Liver (tissue), 10 donors: ENCODE measurements at places on chromosomes 4 and X. TPM values are rescaled to one million over a fixed set of nuclear protein-coding genes. Genes with fewer than 3 reads are reported as not detected.

DNA sequence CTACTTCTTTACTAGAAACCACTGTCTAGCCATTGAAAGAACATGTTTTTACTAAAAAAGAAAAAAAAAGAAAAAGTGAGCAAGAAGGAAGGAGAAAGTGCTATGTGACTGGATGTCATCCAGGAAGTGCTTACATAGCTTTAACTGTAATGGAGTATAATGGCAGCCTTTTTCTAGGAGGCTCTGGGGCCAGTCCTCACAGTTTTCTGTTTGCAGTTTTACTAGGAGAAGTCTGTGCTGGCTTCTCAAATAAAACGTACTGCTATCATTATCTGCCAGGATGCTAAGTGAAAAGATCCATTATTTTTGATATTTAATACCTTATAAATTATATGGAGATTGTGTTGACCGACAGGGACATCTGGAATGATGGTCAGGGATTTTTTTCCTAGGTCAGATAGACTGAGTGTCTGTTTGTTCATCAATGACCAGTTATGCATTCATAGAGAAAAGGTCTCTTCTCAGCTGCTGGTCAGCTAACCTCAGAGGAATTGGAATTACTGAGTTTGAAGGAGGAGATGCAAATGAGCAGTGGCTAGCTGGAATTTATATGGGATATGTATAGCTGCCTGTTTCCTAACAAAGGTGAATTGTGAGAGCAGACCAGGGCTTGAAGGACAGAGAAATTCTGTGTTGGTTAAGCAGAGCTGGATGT lies 21.7 kb downstream of the LPAR4 start:
- DNase-seq = no peak

GRCh38 chrX:72245461-72246089 lies 6.7 kb upstream of the ERCC6L start:
- peak; percentile 52 for DNase-seq

DNA sequence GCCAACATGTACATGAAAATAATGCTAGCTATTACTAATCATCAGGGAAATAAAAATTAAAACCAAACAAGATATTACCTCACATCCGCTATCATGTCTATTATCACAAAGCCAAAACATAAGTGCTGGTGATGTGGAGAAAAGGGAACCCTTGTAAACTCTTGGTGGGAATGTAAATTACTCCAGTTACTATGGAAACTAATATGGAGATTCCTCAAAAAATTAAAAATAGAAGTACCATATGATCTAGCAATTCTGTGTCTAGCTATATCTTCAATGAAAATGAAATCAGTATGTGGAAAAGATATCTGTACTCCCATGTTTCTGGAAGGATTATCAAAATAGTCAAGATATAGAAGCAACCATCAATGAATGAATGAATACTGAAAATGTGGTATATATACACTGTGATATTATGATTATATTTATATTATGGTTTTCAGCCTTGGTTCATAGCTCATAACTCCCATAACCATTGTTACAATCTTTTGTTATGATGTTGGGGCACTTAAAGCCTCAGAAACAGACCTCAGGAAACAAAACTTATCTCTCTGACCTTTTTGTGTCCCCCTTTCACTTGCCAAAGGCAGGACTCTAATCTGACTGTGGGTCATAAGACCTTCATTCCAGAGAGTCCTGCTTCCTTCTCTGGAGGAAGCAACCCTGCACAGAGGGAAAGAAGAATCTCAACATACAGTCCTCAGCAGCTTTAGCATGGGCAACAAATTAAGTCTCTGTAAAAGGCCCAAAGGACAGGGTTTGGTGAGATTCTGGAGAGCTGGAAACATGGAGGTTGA lies 933.2 kb downstream of the ADGRL3 start:
- no peak for DNase-seq

- DNase-seq = no peak
Observed at GRCh38 chr4:122044501-122044900, 92.6 kb upstream of the TRPC3 start.

DNA sequence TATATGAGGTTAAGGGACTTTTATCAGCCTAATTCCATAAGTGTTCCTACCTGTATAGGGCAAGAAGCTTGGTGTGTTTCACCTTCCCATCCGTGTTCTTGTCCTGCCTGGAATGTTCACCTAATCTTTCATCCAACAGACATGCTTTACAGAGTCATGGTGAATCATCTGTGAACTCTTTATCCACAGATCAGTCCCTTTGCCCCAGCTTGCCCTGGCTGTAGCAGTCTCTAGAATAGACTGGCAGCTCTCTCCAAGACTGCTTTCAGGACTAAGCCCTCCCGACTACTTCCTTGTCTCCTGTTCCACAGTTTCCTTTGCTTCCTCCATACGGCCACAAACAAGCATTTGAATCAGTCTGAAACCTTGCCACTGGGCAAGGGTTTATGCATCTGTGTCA lies 177.9 kb upstream of the IL15 start:
- no peak for DNase-seq

DNA sequence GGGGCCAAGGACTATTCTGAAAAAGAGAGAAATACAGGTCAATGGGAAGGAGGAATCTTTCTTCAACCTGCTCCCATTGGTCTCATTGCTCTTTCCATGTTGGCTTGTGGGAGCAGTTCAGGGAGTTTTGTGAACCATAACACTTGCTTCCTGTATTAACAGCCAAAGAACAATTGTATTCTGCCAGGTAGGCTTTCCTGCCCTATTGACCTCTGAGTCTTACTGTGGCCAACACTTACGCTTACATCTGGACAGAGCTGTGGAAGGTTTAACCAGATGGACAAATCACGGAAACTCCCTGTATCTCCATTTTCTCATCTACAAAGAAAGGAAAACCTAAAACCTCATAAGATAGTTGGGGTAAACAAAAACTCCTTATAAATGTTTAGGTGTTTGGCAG lies 30.7 kb downstream of the MID1IP1 start:
- no peak for DNase-seq

DNA sequence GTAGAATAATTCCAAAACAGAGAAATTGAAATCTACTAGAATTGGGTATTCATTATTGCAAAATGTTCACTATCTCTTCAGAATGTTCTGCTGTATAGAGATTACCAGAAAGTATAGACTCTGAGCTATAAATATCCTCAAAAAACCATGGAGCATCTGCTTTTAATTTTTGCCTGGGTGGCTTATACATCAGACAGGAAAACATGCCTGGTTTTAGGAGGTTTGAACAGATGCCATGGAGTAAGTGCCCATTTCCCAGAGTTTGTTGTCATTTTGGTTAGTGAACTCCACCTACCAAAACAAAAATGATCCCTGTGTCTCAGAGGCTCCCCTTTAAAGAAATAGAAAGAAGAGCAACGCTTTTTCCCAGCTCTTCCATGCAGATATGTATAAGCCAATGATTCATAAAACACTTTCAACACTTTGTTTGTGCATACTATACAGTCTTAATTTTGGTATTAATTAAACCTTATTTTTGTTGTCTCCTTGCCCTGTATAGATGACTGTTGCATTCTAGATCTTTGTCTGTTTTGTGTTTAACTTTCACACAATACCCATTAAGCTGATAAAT lies 68.7 kb downstream of the MEPE start:
- no peak for DNase-seq

DNA sequence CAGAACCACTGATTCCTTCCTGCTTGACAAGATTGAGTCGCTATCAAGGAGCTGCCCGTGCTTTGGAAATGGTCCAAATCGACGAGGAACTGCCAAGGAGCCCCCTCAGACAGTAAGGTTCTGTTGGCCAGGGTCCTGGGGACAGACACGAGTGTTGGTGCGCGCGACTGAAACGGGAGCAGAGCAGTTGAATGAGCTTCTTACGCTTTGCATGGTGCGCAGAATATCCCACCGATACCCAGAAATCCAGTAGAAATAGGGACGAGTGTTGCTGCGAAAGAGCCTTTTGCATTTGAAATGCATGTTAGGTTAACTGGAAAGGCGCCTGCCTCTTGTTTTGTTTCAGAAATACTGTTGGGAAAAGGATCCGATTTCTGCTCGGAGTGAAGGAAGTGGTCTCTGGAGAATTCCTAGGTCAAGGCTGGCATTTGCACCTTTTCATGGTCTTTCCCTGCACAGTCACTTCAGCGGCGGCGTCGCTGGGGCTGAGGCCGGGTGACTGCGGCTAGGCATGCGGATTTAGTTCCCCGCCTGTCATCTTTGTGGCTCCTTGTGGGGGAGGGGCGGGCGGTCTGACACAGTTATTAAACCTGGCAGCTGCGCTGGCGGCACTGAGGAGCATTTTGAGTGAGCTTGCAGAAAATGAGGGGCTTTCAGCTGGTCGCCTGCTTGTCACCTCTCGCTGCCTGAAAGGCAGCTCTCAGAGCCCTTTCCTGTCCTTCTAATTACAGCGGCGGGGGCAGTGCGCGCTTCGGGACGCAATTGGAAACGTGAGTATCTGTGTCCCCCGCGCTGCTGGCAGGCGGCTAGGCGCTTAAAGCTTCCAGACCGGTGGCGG lies 51.5 kb upstream of the TRIM2 start:
- DNase-seq = no peak

GRCh38 chr4:94621491-94622080 lies 136.2 kb upstream of the BMPR1B start:
- no peak for DNase-seq

DNA sequence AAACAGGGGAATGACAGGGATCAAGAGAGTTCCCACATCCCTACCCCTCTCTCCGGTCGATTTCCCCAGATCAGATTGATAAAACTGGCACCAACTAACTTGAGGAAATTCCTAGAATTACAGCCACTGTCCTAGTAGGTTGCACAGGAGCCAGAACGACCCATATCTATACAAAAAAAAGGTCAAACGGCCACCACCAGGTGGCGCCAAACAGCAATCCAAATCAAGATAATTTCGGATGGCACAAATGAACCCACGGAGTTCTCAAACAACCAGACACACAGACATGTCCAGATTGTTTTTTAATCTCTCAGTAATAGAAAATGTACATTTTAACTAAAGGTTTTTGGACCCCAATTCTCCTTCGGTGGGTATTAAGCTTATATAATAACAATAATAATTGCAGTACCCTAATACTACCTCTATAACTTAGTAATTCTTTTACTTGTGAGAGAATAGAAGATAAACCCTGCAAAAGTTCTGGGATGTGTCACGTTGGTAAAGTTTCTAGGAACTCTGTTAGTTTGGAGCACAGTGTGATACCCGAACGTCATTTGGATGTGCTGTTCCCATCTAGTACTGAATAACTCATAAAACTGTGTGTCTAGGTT lies 212.6 kb downstream of the SPOCK3 start:
- DNase-seq = peak; percentile 74

- DNase-seq = no peak
Observed at GRCh38 chr4:103365285-103365684, 167.1 kb upstream of the CENPE start.

DNA sequence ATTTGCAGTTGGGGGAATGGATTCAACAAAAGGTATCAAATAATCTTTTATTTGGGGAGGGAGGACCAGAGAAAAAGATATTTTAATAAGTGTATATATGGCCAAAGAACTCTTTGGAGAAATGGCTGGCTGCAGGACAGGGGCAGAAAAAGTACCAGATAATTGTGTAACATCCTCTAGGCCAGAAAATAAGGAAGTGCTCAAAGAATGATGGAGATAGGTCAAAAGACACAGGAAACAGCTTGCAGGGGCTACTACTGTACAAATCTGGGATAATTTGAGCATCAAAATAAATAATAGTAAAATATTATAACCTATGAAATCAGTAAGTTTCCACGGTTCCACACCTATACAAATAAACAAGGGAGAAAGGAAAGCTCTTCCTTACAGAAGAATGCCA lies 34.8 kb downstream of the KLHL5 start:
- no peak for DNase-seq

- DNase-seq = no peak
Observed at GRCh38 chrX:48665991-48666390, 17.6 kb upstream of the WAS start.

- DNase-seq = no peak
Observed at GRCh38 chr4:187046471-187046870, 322.8 kb upstream of the FAT1 start.

DNA sequence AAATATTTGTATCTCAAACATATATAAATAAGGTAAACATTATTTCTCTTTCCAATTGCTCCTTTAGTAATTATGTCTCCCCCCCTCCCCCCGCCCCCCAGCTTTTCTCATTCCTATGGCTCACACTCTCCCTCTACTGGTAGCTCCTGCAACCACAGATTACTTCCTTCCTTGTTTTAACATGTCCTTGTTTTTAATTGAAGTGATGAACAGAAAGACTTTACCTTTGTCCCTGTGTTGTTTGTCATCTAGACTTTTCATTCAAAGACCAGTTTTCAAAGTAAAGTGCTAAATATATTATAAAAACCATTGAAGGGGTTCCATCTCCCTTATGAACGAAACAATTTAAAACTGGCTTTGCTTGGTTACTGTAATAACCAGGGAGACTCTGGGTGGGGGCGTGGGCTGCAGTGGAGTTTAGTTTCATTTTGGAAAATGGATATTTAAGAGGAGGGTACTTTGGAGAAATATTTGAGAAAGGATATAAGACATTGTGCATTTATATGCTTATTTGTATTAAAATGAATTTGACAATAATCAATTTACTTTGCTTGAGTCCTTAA lies 352.9 kb downstream of the RAPGEF2 start:
- no peak for DNase-seq

GYG2 gene
- polyA plus RNA-seq = 16.7 TPM

USP26 gene
- polyA plus RNA-seq = not detected

TEX13B gene
- polyA plus RNA-seq = not detected

MAB21L2 gene
- polyA plus RNA-seq = 0.85 TPM
